ENCODE measurements at places on chromosomes 16 and 17. TPM values are rescaled to one million over a fixed set of nuclear protein-coding genes. Genes with fewer than 3 reads are reported as not detected.

DNA sequence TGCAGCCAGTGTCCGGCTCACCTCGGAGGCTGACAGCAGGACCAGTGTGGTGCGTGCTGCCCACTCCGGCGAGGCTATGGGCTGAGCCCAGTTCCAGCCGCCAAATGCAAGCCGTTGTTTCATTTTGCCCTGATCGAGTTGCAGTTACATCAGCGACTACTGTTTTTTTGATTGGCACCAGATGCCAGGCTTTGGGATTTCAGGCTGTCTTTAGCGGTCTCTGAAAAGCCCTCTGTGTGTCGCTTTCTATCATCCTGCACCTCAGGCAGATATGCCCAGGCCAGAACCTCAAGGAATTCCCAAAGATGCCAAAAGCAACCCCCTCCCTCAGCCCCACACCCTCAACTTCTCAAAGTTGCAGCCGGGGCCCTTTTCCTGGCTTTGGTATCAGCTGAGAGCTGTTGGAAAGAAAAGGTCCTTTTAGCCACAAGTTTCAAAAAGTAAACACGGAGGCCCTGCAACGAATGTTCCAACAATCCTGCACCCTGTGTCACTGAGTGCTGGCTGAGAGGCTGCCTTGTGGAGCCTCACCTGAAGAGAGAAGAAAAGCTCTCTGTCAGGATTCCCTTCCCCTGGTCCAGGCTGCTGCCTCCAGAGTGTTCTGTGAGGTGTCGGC, 58.9 kb downstream of the WWP2 start:
- DNase-seq: no peak

DNA sequence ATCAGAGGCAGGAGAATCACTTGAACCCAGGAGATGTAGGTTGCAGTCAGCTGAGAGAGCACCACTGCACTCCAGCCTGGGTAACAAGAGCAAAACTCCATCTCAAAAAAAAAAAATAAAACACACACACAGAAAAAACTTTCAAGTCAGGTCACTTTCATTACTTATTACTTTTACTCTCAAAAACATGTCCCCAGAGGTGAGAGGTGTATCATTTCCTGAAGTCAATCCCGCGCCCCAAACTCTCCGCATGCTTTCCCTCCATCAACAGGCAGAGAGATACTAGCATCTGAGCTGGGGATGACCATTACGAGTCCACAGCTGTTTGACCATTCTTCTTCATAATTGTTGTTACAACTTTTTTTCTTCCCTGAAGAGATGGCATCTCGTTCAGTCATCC, 48.7 kb downstream of the YWHAE start:
- DNase-seq: no peak

DNA sequence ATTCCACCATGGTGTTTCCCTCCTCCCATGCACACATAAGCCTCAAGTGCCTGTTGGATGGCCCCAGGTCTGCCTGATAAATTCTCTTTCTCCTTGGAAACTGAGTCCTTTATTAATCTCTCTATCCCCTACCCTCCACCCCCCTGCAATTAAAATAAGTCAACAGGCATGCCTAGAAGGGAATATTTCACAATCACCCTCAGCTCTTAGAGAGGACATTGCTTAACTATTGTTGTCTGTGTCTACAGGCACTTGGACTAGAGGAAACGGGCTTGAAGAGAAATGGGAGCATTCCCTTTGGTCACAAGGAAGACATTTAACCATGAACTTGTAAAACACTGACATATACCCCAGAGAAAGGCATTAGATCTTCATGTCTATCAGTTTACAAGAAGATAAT, 39.5 kb downstream of the RCVRN start:
- DNase-seq: no peak

Gene SPATA22
- not detected for polyA plus RNA-seq

Gene KRT13
- 0.38 TPM for polyA plus RNA-seq

Gene ADGRG3
- 0.60 TPM for polyA plus RNA-seq
